ENCODE measurements at places on chromosomes 2 and 18.

DNA sequence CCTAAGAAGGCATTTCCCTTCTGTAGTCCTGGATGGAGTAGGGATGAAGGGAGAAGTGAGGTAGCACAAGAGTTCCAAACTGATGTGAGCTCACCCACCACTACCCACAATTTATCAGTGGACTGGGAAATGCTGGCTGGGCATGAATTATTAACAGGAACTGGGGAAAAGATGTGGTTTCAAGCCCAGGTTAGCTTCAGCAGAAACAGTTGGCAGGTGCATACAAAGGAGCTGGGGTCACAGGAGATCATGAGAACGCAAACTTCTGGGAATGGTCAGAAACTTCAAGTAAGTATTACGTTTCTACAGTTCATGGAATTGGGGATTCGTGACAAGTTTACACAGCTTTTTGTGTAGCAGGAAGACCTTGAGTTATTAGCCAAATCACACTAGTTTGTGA lies 5.4 kb downstream of the CCDC141 start:
- no peak for DNase-seq

- no peak for DNase-seq
Observed at GRCh38 chr18:9719421-9719981, 11.4 kb downstream of the RAB31 start.

DNA sequence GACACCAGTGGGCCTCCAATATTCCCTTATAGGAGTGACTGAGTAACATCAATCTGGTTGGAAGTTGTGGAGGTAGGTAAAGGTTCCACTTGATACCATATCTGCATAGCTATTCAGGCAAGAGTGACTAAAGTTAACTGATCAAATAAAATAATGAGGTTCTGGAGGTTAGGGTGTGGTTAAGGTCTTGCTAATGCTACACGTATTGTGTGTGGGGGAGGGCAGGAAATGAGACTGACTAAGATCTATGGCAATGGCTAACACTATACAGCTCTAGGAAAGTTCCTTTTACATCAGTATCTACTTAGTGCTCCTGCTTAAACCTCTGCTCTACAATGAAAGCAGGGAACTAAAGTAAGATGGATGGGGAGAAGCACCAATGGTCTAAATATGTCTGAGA lies 149.1 kb upstream of the MGAT5 start:
- DNase-seq: no peak

- no peak for DNase-seq
Observed at GRCh38 chr2:29000481-29000880, 19.4 kb downstream of the TOGARAM2 start.

GRCh38 chr2:109130723-109130995 lies 1.7 kb downstream of the SH3RF3 start:
- no peak for DNase-seq

GRCh38 chr2:127590386-127591190 lies 55.1 kb downstream of the MYO7B start:
- no peak for DNase-seq

DNA sequence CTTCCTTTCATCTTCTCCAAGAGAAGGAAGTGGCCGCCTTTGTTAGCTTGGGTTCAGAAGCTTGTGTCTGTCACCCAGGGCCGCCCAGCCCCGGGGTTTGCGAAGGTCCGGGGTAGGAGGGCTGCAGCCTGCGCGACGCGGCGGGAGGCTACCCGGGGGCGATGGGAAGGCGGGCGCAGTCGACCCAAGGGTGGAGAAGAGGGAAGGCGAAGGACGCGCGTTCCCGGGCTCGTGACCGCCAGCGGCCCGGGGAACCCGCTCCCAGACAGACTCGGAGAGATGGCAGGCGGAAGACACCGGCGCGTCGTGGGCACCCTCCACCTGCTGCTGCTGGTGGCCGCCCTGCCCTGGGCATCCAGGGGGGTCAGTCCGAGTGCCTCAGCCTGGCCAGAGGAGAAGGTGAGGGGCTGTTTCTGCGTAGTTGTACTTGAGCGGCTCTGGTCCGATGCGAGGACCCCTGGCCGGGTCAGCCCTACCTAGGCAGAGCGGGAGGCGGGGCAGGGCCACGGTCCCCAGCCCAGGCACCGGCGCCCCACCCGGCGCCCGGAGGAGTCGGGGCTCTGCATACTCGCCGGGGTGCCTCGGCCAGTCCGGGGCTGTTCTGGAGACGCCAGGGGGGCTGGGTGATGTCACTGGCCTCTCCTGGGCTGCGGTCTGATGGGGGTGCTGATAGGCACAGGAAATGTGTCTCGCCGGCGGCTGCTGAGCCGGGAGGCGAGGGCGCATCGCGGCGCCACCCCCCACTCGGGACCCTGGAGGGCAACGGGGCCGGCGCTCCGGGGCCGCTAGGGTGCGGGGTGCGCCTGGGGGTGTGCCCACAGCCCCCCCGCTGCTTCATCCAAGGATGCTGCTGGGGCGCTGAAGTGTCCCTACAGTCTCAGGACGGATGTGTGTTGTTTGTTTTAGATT lies at the start of gene QPCT:
Gene QPCT, plus strand, starts transcription at position 178 of the 909 bp plus-strand sequence. Its CDS starts 102 bp downstream, at position 280.
- DNase-seq: peak; percentile 14

- no peak for DNase-seq
Observed at GRCh38 chr2:176192351-176192750, 3.9 kb downstream of the HOXD1 start.

- DNase-seq: no peak
Observed at GRCh38 chr2:28401948-28402550, 9.4 kb downstream of the FOSL2 start.

DNA sequence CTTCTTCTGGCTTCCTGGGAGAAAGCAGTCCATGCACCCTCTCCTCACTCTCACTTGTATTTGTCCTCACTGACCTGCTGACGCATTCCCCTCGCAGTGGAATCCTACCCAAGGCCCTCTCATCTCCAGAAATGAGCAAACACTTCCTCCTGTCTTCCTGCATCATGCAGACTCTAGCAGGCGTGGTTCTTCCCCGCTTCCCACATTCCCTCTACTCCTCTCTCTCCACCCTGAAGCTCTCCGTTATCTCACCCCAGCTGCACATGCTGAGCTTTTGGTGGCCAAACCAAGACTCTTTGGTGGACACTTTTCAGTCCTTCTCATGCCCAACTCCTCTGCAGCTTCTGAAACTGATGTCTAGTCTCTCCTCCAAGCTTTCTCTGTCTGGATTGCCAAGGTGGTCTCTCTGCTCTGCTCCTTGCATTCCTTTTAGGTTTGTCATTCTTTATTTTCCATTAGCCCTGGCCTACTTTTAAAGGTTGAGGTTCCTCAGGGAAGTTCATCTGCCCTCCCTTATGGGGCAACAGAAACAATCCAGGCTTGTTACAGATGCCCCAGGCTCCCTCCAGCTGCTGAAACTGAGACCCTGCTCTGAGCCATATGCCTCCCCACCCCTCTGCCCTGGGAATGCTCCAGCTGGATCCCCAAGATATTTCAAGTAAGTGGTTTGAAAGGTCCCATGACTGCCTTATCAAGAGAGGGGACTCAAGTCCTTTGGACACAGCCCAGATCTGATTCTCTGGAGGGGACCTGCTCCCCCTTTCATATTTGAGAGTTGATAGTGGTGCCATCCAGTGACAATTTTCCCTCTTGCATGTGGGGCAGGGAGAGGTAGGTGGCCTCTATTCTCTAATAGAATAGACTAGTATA lies 835 bp upstream of the IL18RAP start:
- no peak for DNase-seq

GRCh38 chr18:54975598-54975997 lies 16.3 kb upstream of the CCDC68 start:
- DNase-seq: no peak

GRCh38 chr2:183195998-183196409 lies 71.8 kb downstream of the NUP35 start:
- DNase-seq: no peak

- DNase-seq: no peak
Observed at GRCh38 chr18:41618147-41618546, 336.9 kb upstream of the PIK3C3 start.

DNA sequence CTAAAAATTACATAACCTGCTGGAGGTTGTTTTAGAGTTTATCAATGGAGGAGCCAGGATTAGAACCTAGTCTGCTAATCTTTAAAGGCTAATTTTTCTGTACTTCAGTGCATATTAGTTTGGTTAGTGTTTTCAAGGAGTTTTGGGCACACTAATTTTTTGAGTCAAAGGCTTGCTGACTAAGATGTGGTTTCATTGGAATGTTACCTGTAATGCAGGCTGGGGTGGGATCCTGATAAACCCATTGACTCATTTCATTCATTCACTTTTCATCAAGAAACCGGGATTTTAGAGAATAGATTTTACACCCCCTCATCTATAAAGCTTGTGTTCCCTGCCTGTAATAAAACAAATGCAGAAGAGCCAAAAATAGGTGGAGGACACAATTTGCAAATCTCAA lies 91.9 kb upstream of the IL1R2 start:
- DNase-seq: no peak

DNA sequence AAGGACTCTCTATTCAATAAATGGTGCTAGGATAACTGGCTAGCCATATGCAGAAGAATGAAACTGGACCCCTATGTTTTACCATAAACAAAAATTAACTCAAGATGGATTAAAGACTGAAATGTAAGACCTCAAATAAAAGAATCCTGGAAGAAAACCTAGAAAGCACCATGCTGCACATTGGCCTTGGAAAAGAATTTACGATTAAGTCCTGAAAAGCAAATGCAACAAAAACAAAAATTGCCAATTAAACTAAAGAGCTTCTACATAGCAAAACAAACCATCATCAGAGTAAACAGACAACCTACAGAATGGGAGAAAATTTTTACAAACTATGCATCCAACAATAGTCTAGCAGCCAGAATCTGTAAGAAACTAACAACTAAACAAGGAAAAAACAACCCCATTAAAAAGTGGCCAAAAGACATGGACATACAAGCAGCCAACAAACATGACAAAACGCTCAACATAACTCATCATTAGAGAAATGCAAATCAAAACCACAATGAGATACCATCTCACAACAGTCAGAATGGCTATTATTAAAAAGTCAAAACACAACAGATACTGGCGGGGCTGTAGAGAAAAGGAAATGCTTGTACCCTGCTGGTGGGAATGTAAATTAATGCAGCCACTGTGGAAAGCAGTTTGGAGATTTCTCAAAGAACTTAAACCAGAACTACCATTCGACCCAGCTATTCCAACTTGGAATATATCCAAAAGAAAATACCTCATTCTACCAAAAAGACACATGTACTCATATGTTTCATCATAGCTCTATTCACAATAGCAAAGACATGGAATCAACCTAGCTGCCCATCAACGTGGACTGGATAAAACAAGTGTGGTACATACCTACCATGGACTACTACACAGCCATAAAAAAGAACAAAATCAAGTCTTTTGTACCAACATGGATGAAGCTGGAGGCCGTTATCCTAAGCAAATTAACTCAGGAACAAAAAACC lies 30.6 kb downstream of the SEPTIN10 start:
- no peak for DNase-seq

DNA sequence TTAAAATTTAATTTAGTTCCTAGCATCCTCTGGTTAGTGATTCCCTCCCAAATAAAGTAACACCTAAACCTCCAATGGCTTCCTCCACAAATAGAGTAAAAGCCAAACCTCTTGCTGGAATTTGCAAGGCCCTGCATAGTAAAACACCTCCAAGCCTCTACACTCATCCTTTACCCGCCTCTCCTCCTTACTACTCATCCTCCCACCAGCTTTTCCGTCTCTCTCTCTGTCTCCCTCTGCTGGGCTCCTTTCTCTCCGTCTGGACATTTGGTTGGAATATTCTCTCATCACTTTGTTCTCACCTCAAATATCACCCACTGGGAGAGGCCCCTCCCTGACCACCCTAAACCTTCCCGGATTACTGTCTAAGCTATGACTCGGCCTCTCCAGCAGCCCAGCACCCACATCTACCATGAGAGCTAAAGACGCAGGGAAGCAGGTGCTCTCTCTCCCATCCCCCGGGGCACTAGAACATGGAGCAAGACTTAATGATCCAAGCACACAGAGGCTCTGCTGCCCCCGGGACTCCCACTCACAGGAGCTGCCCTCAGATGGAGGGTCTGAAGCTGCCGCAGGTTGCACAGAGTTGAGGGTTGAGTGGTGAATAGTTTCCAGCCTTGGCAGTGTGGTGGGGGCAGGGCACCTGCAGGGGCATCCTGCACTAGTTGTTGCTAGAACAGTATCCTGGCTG lies 167.2 kb downstream of the FBXO15 start:
- DNase-seq: no peak

- no peak for DNase-seq
Observed at GRCh38 chr2:58756336-58756735, 515.2 kb upstream of the FANCL start.
